ENCODE measurements at places on chromosomes 5 and 9. TPM values are rescaled to one million over a fixed set of nuclear protein-coding genes. Genes with fewer than 3 reads are reported as not detected.

The ANKRD18A gene
- total RNA-seq = 2.6 TPM

The CCNO gene
- total RNA-seq = 3.9 TPM

The PCDH1 gene
- total RNA-seq = 1.5 TPM

The ACTBL2 gene
- total RNA-seq = not detected

The PLCXD3 gene
- total RNA-seq = 0.20 TPM

The LIX1 gene
- total RNA-seq = 4.0 TPM

The EXOSC3 gene
- total RNA-seq = 60.3 TPM

The FAM200C gene
- 3.2 TPM for total RNA-seq

The TNC gene
- 17.6 TPM for total RNA-seq

The THBS4 gene
- not detected for total RNA-seq

The CDKN2AIPNL gene
- total RNA-seq = 49.8 TPM

The GPRIN1 gene
- total RNA-seq = 3.9 TPM

The SHISAL2B gene
- not detected for total RNA-seq

The ADRB2 gene
- total RNA-seq = not detected

The CCIN gene
- total RNA-seq = not detected

The PCDHGB7 gene
- total RNA-seq = 2.4 TPM

The DMRT3 gene
- not detected for total RNA-seq

The FOXD4 gene
- 0.93 TPM for total RNA-seq

The FOXD4L5 gene
- total RNA-seq = 0.25 TPM

The HAVCR2 gene
- total RNA-seq = 0.41 TPM

The FBP2 gene
- not detected for total RNA-seq

The CDH9 gene
- not detected for total RNA-seq

The ANKRD20A1 gene
- not detected for total RNA-seq

The TEX48 gene
- not detected for total RNA-seq

The TJP2 gene
- total RNA-seq = 35.8 TPM

The GMCL2 gene
- not detected for total RNA-seq

The SLC6A18 gene
- not detected for total RNA-seq

The SOX30 gene
- total RNA-seq = 3.1 TPM
